ENCODE measurements at places on chromosomes 1 and 21.

DNA sequence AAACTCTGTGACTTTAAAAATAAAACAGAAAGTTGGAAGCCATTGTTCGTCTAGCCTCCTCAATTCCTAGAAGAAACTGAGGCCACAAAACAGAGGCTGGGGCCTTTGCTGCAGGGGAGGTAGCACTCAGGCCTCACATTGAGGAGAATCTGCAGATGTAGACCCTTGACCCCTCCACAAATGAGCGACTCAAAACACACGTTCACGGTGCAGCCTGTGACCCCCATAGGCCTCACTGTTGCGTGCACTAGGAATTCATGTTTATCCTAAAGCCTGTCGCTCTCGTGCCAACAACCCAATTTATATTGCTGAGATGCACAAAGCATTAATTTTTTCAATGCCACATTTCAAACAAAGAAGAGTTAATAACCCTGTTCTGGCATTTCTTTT, 5.6 kb downstream of the TMEM51 start:
- no peak for DNase-seq

GRCh38 chr1:61254634-61255357, 172.4 kb downstream of the NFIA start:
- DNase-seq: peak; percentile 50

DNA sequence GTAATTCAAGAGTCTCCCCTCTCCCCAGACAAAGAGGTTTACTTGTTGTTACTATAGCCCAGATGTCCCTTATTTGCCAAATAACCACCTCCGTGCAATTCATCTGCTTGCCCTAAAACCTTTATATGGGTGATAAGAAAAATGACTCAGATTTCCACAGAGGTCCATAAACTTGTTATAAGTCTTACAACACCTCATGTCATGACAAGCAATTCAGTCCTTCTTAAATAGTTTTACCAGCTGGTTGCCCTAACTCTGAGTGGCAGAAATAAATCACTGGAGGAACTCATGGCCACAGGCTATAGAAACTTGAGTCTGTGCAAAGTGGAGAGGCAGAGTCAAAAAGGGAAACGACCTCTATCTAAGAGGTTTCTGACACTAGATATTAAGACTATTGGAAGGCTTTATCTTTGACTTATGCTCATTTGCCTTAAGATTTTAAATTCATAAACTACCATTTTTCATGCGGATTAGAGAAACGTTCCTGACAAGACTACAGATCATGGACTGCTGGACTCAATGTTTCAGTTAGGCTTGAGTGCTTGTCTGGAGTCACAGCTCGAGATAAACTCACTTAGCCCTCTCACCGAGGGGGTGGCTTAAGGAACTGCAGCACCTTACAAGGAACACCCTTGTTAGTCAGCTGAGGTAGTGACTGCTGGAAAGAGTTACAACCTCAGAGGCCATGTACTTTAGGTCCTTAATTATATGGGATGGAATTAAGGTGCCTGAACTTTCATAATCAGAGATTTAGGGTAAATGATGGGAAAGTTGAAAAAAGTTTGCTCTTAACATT, 662.5 kb upstream of the USP24 start:
- DNase-seq: no peak

DNA sequence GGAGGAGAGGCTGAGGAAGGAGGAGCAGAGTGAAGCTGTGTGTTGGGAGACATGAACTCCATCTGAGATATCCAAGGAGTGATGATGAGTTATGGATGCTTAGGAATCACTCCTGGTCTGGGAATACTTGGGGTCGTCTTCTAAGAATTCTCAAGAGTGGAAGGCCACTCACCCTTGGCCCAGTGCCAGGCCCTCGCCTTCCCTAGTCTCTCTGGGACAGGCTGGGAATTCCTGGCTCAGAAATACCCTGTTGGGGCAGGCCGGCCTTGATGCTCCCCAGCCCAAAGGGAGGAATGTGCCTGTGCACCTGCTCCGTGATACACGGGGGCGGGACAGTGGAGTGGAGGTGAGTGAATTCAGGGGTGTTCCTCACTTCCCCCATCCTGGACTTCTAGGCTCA, 12.6 kb upstream of the LMNA start:
- DNase-seq: no peak

DNA sequence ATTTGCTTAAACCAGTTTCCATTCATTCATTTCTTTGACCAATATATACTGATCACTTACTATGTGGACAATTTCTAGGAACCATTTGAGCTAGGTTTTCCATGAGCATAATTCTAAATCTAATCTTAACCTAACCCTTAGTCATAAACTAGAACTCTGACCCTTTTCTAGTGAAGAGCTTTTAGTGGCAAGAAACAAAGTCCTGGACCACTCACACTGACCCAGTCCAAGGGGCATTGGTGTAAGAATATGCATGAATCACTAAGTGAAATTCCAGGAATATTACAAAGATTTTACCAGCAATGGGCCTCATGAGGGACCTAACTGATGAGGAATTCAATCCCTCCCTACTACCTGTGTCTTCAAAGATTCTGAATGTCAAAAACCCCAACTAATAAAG, 40.6 kb upstream of the SLC2A1 start:
- DNase-seq: no peak

GRCh38 chr1:228527596-228527995, 40.4 kb downstream of the RNF187 start:
- no peak for DNase-seq

DNA sequence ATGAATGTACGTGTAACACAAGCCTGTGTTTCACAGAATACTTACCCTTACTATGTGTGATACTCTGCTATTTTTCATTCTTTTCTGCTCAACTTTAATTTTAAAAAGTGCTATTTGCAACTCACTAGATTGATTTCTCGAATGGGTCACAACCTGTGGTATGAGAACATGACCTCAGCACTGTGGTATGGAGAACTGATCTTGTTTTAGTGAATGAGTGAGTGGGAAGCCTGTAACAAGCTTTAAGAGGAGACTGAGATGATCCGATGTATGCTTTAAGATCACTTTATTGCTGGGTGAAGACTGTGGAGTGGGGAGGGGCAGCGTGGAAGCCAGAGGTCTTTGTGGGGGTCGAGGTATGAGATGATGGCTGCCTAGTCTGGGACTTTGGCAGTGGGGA, 21.6 kb downstream of the MECR start:
- DNase-seq: no peak

GRCh38 chr1:10891091-10891490, 94.6 kb upstream of the CASZ1 start:
- DNase-seq: no peak

GRCh38 chr1:55214212-55214933, 791 bp downstream of the USP24 start:
- DNase-seq: no peak

DNA sequence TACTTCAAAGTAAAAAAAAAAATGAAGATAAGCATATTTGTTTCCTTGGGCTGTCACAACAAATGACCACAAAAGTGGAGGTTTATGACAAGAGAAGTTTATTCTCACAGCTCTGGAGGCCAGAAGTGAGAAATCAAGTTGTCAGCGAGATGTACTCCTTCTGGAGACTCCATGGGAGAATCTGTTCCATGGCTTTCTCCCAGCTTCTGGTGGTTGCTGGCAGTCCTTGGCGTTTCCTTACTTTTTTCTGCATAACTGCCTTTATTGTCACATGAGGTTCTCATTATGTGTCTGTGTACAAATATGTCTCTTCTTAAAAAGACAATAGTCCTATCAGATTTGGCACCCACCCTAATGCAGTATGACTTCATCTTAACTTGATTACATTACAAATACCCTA, 398.3 kb downstream of the KCNT2 start:
- DNase-seq: peak; percentile 48

GRCh38 chr1:157073944-157074685, 25.5 kb downstream of the ETV3L start:
- no peak for DNase-seq

- no peak for DNase-seq
Measured at GRCh38 chr21:17795146-17796036, 23.8 kb downstream of the C21orf91 start.

- DNase-seq: no peak
Measured at GRCh38 chr1:22578732-22579361, 15.6 kb downstream of the EPHA8 start.

GRCh38 chr1:940107-941014, 16.6 kb downstream of the SAMD11 start:
- DNase-seq: peak; percentile 36

DNA sequence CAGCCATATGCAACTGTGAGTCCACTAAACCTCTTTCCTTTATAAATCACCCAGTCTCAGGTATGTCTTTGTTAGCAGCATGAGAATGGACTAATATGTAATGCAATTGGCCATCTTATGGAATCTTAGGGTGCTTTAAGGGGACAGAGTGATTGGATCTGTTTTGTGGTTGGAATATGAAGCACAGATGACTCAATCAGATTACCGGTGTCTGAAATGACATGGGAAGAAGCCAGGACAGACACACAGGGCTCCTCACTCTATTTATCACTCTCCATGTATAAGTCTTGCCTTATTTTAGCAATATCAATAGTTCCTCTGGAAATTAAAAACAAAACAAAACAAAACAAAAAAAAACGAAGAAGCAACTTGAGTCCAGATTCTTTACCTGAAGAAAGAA, 12.9 kb downstream of the KCNJ6 start:
- no peak for DNase-seq

- no peak for DNase-seq
Measured at GRCh38 chr1:50972766-50973165, 2.7 kb downstream of the CDKN2C start.

GRCh38 chr1:110438893-110439292, 12.1 kb upstream of the PROK1 start:
- no peak for DNase-seq

DNA sequence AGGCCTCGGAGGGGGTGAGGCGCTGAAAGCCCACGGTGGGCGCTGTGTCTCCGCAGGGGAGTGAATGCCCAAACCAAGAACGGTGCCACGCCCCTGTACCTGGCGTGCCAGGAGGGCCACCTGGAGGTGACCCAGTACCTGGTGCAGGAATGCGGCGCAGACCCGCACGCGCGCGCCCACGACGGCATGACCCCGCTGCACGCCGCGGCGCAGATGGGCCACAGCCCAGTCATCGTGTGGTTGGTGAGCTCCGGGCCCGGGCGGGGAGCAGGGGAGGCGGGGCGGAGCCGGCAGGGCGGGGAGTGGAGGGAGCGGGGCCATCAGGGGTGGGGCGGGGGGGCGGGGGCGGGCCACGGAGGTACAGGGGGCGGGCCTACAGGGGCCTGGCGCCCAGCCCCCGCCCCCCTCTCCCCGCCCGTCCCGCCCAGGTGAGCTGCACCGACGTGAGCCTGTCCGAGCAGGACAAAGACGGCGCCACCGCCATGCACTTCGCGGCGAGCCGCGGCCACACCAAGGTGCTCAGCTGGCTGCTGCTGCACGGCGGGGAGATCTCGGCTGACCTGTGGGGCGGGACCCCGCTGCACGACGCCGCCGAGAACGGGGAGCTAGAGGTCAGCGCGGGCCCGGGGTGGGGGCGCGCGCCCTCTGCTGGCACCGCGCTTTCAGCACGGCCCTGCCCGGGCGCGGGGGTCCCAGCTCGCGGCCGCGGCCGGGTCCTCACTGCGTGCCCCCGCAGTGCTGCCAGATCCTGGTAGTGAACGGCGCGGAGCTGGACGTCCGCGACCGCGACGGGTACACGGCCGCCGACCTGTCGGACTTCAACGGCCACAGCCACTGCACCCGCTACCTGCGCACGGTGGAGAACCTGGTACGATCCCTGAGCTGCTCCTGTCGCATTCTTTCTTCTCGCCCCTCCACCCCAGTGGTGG, 15.9 kb downstream of the ESPN start:
- no peak for DNase-seq

DNA sequence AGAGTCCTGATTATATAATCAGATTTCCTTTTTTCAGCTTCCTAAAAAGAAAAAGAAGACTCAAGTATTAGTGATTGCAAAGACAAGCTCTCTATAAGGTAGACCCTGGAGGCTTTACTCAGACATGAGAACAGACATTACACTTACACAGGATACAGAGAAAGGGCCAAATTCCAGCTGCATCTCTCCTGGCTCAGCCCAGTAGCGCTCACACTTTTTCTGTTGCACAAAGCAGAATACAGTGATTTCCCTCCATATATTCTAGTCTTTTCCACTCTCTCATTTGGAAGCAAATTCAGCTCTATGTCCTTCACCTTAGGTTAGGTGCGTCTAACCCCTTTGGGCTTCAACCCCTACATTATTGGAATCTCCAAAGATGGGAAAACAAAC, 15.1 kb downstream of the PTPN22 start:
- DNase-seq: no peak

- DNase-seq: no peak
Measured at GRCh38 chr1:172486805-172487454, 43.1 kb upstream of the PIGC start.

- DNase-seq: no peak
Measured at GRCh38 chr1:68281946-68282615, 49.8 kb upstream of the WLS start.

- no peak for DNase-seq
Measured at GRCh38 chr1:19347533-19348172, 35.5 kb downstream of the SLC66A1 start.

GRCh38 chr1:214853340-214853739, 229.2 kb upstream of the KCNK2 start:
- DNase-seq: no peak

- no peak for DNase-seq
Measured at GRCh38 chr1:66311092-66311491, 222.9 kb upstream of the SGIP1 start.

- DNase-seq: no peak
Measured at GRCh38 chr21:40466893-40467483, 380.0 kb downstream of the DSCAM start.

GRCh38 chr1:196858811-196859210, 29.0 kb upstream of the CFHR4 start:
- no peak for DNase-seq

DNA sequence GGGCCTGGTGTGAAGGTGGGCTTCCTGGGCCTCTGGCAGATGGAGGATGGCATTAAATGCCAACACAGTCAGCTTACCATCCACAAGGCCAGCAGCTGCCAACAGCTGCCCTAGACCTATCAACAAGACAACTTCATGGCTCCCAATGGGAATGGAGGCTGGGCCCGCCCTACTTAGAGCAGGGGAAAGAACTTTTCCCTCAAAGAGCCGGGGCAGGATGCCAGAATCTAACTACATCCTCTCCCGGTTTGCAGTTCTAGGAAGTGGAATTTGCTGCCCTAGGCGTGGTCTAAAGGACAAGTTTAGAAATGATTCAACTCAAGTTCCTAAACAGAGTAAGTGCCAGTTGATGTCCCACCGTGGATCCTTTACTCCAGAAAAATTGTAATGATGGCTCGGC, 13.1 kb downstream of the ICMT start:
- DNase-seq: no peak

GRCh38 chr21:38668067-38668466, 137.7 kb upstream of the ETS2 start:
- DNase-seq: no peak

GRCh38 chr1:160226623-160227022, 21.4 kb downstream of the PEA15 start:
- no peak for DNase-seq

DNA sequence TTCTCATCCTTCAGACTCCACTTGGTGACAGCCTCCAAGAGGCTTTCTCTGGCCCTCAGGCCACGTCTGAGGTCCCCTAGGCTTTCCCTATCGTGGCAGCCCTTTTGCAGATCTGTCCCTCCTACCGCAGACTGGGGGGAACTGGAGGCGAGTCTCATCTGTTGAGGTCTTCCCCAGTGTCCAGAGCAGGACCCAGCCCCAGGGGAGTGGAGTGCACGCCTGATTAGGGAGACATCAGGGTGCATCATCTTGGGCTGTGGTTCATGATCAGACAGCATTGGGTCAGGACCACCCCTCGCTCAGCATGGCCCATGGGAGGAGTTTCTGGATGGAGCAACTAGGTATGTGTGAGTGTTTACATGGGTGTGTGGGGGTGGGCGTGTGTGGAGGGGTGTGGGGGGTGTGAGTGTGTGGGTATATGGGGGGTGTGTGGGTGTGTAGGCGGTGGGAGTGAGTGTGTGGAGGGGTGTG, 8.5 kb upstream of the MATN1 start:
- DNase-seq: no peak

Data from skeletal muscle cell (primary cell).